ENCODE measurements at places on chromosomes 7 and 10. TPM values are rescaled to one million over a fixed set of nuclear protein-coding genes. Genes with fewer than 3 reads are reported as not detected.

Gene MINDY4
- 1.2 TPM for total RNA-seq

Gene SFRP4
- total RNA-seq, result not detected

Gene LIPK
- total RNA-seq, result not detected

Gene HOXA9
- total RNA-seq, result not detected
